Kidney (tissue), 22 donors: ENCODE measurements at places on chromosomes 3 and 15. TPM values are rescaled to one million over a fixed set of nuclear protein-coding genes. Genes with fewer than 3 reads are reported as not detected.

LARP6 gene
- polyA plus RNA-seq = 62.8 TPM

DNA sequence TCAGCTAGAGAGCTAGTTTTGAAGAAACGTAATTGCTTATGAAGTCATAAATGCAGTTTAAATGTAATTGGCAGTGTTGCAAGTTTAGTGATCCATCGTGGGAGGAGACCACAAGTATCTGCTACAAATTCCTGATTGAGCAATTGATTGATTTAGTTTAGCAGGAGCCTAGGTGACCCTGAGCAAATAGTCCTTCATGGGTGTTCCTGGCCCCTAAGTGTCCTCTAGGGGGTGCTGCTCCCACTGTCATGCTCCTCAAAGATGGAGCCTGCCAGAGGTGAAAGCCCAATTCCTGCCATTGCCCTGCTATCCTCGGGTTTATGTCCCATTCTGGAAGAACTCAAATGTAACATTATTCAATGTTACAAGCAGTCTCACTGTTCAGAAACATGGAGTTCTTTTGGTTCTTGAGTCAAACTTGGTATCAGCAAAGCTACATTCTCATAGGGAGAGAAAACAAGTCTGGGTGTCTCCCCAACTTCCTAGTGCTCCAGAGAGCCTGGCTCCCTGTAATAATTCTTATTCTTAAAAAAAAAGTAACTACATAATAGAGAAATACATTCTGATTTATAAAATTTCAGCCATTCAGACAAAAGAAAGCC, 29.8 kb upstream of the SENP5 start:
- peak; percentile 45 for DNase-seq

DNA sequence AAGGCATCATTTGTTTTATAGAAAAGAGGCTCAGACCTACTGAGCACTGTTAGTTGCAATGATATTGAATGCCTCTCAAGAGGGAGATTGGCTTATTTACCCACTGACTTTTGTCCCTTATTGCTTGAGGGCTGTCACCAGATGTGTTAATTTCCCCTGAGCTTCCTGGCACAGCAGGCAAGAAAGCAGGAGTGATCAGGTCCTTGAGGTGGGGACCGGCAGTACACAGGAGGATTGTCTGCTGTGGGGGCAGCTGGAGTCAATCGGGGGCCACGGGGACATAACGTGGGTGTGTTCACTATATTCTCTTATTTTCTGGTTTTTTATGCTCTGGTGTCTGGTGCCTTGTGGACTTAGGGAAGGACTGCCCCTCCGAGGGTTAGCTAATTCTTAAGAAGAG, 44.6 kb downstream of the GASK1A start:
- DNase-seq = no peak

DNA sequence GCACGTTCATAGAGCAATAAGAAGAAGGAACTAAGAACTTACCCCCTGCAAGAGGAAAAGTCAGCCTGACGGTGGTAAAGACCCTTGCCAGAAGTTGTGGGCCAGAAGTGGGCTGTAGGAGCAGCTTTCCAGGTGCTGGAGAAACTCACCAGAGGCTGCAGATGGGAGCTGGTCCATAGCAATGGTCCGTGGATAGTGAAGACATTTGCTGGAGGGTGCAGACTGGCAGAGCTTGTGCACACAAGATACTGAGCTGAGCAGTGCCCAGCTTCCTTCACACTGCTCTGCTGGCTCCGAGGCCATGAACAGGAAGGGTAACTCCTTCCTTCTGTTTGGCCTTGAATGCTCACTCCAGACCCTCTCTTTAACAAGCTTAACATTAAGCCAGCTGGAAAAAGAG, 149.8 kb upstream of the BNIP2 start:
- no peak for DNase-seq

SPINK8 gene
- polyA plus RNA-seq = not detected

DNA sequence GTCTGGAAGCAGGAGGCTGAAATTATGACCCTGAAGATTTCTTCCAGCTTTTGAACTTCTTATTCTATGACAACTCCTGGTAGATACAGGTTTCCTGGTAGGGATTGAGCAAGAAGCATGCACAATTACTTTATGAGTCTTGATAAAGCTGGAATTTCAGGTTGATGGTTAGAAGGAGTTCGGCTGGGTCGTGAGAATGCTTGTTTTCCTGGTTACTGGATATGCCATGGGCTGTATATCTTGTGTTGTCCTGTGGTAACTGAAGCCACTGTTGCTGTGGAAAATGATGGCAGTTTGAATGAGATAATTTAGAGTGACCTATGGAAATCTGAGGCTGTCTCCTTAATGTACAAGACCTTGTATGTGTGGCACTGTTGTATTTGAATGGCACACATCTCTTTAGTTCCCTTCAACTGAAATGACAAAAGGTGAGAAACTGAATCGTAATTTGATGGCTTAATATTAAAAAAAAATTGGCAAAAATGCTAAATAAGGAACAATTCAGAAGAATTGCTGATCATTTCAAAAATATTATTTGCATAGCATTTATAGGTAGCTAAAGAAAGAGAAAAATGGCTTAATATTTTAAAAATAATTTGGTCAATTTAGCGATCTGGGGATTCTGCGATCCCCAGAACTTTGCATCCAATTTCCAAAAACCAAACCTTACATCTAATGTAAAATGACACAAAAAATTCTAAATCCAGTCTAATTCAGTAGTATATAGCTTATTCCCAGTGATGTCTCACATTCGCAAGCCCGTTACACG, 1.1 kb upstream of the UBE2E1 start:
- peak; percentile 87 for DNase-seq

ACTC1 gene
- 7.4 TPM for polyA plus RNA-seq

DNA sequence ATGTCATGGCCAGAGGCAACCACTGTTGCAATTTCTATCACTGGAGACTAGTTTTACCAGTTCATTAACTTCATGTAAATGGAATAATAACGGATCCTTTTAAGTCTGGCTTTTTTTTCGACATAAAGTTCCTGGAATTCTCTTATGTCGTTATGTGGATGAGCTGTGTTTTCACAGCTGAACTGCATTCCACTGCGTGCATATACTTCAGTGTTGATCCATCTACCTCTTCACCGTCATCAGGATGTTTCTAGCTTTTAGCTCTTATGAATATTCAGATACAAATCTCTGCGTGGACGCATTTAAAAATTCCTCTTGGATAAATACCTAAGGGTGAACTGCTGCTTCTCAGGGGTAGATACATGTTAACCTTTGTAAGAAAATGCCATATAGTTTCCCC, 15.6 kb upstream of the CYFIP1 start:
- no peak for DNase-seq

- no peak for DNase-seq
Measured at GRCh38 chr15:25439369-25439836, 579 bp upstream of the UBE3A start.

STRA6 gene
- 31.9 TPM for polyA plus RNA-seq
